ENCODE measurements at places on chromosomes 2 and 18.
A peak's percentile ranks its signal among the peaks of the same experiment; 100 is the strongest.

DNA sequence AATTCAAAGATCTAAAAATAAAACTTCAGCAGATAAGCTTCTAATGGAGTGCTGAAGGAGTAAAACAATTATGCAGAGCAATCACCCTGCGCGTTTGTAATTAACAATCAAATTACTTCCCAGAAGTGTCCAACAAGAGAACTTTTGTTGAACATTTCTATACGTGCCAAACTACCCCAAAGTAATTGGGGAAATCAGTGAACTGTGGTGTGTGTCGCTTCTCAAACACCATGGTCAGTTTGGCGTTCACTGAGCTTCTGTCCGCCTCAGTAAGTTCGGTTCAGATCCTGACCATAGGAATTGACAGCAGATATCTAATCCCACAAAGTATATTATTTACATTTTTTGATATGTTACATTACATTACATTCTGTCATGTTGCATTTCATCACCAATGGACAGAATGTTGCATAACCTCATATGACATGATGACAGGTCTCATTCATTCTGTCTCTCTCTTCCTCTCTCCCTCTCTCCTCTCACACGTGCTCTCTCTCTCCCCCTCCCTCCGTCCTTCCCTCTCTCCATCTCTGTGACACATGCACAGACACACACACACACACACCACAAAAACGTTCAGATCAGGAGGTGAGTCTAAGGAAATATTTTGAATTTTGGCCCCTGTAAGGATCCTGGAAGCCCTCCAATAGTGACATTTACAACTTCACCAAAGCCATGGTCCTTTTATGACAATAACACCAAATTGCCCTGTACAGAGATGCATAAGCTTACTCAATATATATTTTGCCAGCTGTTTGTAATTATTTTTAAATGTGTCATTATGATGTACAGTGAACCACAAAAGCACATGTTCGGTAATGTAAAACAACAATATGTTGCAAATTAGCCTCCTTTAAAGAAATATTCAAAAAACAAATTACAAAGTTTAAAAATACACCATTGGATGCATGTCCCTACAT lies 269.2 kb downstream of the FIGN start:
- DNase-seq = no peak

DNA sequence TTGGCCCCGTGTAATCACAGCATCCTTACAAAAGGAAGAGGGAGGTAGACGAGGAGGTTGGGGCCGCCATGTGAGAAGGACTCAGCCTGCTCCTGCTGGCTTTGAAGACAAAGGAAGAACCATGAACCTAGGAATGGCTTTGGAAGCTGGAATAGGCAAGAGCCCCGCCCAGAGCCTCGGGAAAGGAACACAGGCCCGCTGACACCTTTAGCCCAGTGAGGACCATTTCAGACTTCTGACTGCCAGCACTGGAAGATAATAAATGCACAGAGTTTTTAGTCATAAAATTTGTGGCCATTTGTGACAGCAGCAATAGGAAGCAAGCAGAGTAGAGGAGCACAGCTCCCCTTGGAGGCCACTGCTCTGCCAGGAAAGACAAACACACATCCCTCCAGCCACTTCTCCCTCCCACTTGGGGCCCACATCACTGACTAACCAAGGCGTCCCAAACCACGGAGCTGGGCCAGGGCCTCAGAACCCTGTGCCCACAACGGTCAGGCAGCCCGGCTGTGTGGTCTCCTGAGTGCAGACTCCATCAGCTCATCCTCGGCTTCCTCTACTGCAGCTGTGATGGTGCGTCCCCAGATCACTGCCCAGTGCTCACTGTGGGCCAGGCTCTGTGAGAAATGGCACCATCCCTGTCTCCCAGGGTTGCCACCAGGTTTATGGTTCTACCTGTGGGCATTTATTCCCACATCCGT lies 39.7 kb downstream of the TFCP2L1 start:
- DNase-seq = no peak

DNA sequence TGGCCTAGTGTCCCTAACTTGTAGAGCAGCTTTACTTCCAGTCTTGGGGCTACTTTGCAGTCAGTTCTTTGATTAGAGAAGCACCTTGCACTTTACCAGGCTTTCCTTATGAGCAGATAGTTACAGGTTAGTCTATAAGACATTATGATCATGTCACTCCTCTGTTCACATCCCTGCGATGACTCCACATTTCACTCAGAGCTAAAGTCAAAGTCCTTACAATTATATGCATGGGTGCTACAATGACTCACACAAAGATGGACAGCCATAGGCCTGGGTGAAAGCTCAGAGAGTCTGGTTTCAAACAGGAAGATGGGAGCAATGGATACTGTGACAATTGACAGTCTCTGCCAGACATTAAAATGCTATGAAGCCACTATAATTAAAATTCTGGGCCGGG lies 27.1 kb upstream of the SSB start:
- DNase-seq = no peak

DNA sequence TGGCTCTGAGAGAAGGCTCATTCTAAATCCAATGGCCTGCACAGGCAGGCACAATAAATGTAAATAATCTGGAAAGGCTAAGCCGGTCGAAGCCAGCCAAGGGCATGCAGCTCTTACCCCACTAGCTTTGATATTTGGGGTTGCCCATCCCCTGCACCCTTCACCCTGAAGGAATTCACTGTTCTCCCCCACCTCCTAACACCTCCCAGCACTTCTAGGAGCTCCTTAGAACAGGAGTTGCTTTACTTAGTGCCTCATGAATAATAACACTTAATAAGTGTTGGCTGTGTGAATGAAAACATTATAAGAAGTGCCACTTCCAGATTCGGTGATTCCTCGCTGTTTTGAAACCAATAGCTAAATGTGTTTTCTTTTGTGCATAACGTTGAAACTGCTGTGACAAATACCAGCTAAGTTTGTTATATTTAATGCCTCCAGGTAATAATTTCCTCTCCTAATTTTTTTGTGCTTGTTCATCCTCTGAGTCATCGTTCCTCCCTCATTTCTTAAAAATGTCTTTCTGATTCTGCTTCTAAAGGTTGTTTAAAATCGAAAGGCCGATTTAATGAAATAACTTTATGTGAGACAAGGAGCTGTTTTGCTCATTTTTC lies 458.8 kb downstream of the METTL4 start:
- no peak for DNase-seq

- no peak for DNase-seq
Observed at GRCh38 chr18:70293166-70293565, 4.3 kb downstream of the SOCS6 start.

- DNase-seq = no peak
Observed at GRCh38 chr18:2143636-2144035, 427.7 kb downstream of the METTL4 start.

- no peak for DNase-seq
Observed at GRCh38 chr2:55155206-55155605, 76.9 kb downstream of the CLHC1 start.

DNA sequence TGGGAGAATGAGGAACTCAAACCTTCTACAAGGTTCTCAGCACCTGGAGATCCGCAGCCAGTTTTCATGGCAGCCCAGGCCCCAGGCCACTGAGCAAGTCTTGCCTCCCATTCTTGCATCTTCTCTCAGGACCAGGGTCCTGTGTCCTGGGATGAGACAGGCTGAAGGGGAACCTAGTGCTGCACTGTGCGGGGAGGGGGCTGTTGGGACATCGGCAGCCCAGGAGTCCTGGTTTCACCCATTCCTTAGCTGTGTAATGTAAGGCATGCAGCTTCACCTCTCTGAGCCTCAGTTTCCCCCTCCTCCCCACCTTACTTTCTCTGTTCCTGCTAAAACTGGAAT lies 43.9 kb downstream of the TNS1 start:
- no peak for DNase-seq

GRCh38 chr2:128752691-128753263 lies 434.1 kb upstream of the HS6ST1 start:
- no peak for DNase-seq

GRCh38 chr2:134368009-134368817 lies 114.3 kb downstream of the MGAT5 start:
- no peak for DNase-seq

DNA sequence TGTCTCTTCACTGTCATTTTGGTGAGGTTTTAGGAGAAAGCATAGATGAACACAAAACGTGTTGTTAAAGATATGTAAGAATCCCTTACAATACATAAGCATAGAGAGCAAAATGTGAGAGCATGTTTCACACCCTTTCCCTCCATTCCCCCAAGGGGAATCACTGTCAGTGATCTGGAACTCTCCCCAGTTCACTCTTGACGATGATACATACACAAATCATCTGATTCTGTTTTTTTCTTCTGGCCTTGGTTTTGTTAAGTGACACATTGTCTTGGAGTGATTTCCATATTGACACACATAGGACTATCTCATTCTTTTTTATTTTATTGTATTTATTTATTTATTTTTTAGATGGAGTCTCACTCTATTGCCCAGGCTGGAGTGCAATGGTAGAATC lies 53.7 kb upstream of the TANC1 start:
- DNase-seq = no peak

GRCh38 chr2:137729305-137729704 lies 235.0 kb upstream of the HNMT start:
- DNase-seq = no peak

- DNase-seq = no peak
Observed at GRCh38 chr2:11720752-11721151, 25.7 kb upstream of the LPIN1 start.

DNA sequence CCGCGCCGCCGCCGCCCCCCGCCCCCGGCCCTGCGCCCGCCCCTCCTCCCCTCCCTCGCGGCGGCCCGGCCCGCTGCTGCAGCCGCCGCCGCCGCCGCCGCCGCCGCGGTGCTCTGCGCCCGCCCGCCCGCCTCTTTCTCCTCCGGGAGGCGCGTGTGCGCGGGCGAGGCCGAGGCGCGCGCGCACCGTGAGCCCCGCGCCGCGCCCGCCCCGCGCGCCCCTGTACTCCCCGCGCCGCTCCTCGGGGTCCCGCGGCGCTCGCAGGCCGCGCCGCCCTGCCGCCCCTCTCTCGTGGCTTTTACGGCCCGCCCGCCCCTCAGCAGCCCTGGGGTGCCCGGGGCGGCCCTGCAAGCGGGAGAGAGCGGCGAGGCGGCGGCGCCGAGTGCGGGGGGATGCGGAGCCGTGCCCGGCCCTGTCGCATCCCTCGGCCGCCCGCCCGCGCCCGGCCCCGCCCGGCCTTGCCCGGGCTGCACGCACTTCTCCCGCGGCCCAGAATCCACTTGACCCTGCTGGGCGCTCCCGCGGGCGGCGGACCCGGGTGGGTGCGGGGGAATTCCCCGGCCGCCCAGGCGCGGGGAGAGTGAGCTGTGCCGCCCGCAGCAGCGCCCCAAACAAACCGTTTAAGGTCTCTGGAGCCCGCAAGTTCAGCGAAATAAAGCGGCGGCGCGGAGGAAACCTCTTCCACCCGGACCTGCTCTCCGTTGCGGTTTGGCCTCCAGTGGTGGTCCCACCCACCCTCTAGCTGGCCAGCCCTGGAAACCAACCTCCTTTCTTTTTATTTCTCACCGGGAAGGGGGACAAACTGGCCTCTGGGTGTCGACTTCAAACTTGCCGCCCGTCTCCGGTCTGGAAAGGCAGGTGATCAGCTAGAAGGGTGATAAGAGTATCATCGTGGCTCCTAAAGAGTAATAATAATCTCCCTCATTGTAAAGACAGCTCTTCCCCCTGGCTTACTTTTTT lies 37.4 kb downstream of the AFF3 start:
- DNase-seq = peak; percentile 18

DNA sequence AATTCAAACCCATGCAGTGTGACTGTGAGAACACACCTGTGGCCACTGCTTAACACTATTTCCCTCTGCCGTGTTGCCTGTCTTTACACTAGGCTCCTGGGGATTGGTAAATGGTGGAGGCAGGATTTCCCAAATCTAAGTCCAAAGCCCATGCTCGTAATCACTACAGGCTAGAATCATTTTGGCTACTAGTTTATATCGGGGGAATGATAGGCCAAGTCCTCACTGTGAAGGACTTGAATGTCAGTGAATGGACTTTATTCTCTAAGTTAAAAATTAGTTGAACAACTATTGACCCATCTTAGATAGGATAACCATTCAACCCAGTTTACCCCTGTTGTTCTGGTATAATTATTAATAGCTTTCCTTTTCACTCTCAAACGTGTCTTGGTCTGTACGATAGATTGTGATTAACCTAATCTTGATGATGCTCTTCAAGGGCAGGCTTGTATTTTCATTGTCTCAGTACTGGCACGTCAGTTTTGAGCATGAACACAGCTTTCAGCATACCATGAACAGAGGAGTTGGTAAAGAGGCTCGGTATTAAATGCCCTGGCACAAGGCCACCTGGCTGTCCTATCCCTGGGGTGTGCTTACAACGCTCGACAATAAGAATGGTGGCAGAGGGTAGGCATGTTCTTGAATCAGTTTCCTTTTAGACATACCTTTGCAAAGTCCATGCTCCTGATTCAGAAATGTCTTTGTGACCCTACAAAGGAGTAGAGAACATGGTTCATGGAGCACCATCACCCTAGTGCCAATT lies 148.8 kb downstream of the RTN4 start:
- DNase-seq = no peak

GRCh38 chr2:18169121-18169892 lies 290.8 kb downstream of the KCNS3 start:
- peak; percentile 80 for DNase-seq

Data from NCI-H1694 treated with DMSO at 0.1 percent for 48 hours (cell line).